ENCODE measurements at places on chromosomes 5 and 9.

- no peak for DNase-seq
Measured at GRCh38 chr5:112957036-112957808, 19.4 kb upstream of the DCP2 start.

DNA sequence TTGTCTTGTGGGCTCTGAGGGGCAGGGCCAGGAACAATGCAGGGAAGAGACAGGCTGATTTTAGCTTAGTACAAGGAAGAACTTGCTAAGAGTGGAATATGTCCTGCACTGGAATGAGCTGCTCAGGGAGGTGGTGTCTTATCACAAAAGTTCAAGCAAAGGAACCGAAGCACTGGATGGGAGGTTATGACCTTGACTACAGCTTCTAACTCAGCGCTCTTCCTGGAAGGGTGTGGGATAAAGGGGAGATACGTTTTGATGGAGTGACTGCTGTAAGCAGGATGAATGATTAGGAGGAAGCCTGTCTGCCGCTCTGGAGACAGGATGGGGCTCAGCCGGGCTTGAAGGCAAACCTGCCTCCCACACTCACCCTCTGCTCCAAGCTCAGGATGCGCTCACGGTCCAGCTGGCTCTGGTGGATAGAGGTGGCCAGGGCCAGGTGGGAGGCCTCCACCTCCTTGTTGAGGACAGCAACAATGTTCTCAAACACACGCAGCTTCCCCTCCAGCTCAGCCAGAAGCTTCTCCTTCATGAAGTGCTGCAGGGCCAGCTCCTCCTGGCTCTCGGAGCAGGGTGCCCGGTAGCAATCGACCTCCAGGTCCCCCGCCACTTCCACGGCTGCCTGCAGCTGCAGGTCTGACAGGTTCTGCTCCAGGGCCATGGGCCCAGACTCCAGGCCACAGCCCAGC lies 13.5 kb downstream of the TRAF1 start:
- no peak for DNase-seq

- DNase-seq: no peak
Measured at GRCh38 chr5:146945617-146946084, 67.1 kb upstream of the PPP2R2B start.

DNA sequence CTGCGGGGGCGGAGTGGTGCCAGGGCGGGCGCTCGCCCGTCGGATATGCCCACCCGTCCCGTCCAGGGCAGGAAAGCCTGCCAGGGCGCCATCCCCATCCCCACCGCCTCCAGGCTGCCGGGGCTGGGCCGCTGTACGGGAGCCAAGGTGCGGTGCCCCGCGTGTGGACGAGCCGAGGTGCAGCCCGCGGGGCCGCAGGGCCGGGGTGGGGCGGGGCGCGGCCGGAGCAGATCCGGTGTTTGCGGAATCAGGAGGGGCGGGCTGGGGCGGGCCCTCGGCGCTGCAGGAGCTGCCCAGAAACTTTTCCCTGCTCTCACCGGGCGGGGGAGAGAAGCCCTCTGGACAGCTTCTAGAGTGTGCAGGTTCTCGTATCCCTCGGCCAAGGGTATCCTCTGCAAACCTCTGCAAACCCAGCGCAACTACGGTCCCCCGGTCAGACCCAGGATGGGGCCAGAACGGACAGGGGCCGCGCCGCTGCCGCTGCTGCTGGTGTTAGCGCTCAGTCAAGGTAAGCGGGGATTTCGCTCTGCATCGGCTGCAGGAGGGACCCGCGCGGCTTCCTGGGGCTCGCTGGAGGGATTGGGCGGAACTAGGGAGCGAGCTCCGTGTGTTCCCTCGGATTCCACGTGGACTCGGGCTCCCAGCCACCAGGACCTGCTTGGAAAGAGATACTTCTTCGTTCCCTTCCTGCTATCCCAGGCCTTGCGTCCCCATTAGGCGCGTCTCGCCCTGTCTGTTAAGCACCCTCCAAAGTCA lies at the start of gene ITGA2:
ITGA2 (plus strand) TSS at position 328 of the 756 bp plus-strand sequence; CDS start at position 445, 117 bp downstream.
- DNase-seq: peak; percentile 39

- DNase-seq: no peak
Measured at GRCh38 chr9:131094015-131094414, 2.3 kb upstream of the AIF1L start.

- DNase-seq: no peak
Measured at GRCh38 chr9:137441289-137441934, at the start of gene ENTPD8. Gene ENTPD8, minus strand, starts transcription at chr9:137441357. Its CDS starts 3,072 bp downstream, at chr9:137438285.

DNA sequence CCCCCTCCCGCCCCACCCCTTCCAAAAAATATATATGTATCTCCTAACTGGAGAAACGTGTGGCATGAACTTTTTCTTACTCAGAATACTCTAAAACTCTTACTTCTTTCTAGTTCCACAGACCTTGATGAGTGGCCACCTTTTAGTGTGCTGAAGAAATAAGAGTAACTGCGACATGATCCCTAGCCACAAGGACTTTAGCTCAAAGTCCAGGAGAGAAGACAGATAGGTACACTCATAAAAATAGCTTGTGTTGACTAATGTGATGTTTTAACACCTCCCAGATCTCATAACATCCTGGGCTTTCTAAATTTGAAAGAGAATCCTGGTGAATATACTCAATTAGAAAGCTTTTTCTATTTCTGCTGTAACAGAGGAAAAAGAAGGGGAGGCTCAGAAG lies 1005.0 kb upstream of the DMAC1 start:
- DNase-seq: no peak

GRCh38 chr5:18465833-18466681 lies 831.8 kb downstream of the TAF11L14 start:
- peak; percentile 22 for DNase-seq

- no peak for DNase-seq
Measured at GRCh38 chr9:120863833-120864232, 13.2 kb downstream of the PHF19 start.

GRCh38 chr9:87898151-87898550 lies 15.5 kb downstream of the SPATA31E1 start:
- no peak for DNase-seq

DNA sequence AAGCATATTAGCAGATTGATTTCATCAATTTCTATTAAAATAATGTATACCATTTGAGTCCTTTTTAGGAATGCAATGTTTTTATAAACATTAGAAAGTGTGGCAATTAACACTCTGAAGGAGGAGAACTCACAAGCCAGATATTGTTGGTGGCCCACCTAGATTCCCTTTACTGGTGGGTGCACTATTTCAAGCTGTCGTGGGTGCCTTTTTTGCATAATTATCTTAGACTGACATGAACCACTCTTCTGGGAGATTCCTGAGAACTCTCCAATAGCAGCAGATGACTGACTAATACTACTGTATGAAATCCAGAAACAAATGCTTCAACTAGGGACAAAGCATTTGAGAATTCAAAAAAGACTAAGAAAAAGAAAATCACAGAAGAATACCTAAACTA lies 526.0 kb downstream of the CDH18 start:
- DNase-seq: no peak

DNA sequence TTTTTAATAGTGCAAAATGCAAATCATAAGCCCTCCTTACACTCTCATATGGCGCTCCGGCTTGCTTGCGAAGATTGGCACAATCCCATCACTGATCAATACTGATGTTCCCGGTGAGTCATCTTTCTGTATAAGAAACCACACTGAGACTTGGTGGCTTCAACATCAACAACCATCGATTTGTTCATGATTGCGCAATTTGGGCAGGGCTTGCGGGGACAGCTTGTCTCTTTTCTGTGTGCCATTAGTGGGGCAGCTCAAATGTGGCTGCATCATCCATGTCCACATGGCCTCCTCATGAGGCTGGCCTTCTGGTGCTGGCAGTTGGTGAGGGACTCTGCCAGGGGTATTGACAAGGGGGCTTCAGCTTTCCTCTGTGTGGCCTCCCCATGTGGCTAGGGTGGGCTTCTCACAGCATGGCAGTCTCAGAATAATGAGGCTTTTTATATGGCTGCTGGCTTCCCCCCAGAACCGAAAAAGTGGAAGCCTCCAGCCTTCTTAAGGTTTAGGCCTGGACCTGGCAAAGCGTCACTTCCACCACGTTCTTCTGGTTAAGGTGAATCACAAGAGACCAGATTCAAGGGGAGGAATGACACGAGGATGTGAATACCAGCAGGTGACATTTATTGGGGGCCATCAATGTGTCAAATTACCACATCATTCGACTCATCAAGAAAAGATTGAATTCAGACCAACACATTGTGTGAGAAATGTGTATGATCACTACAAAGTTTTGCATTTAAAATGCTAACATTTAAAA lies 79.5 kb upstream of the NFIL3 start:
- DNase-seq: no peak

DNA sequence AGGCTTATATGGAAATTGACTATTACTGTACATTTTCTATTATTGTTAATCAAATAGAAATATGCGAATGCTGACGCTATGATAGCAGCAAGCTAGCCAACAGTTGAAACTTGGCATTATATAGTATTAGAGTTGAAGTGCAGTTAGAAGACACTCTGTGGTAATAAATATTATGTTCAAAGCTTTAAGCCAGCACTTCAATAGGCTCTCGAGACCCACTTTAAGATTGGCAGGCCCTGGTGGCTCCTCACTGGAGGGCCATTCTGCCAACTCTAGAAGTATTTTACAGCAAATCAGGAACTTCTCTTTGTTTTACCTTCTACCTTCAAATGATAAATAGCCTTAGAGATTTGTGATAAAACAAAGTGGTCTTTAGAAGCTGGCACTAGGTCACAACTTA lies 2029.0 kb upstream of the WWC1 start:
- no peak for DNase-seq

DNA sequence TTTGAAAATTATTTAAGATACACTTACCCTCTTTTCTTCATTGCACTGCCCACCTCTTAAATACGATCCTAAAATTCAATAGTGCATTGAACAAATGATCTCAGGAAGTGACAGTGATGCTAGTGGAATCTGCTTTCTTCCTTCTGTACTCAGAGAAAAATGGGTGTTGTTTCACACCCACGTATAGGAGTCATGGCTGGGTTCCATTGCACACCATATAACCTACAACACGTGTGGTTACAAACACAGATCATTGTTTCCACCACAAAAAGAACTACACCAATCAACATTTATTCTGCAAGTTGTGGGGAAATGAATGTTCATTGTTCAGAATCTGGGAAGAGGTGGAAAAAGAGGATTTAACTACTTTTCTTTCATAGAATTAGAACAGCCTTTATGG lies 275.9 kb downstream of the MAN2A1 start:
- no peak for DNase-seq

- DNase-seq: no peak
Measured at GRCh38 chr9:123302348-123303214, 34.2 kb upstream of the STRBP start.

DNA sequence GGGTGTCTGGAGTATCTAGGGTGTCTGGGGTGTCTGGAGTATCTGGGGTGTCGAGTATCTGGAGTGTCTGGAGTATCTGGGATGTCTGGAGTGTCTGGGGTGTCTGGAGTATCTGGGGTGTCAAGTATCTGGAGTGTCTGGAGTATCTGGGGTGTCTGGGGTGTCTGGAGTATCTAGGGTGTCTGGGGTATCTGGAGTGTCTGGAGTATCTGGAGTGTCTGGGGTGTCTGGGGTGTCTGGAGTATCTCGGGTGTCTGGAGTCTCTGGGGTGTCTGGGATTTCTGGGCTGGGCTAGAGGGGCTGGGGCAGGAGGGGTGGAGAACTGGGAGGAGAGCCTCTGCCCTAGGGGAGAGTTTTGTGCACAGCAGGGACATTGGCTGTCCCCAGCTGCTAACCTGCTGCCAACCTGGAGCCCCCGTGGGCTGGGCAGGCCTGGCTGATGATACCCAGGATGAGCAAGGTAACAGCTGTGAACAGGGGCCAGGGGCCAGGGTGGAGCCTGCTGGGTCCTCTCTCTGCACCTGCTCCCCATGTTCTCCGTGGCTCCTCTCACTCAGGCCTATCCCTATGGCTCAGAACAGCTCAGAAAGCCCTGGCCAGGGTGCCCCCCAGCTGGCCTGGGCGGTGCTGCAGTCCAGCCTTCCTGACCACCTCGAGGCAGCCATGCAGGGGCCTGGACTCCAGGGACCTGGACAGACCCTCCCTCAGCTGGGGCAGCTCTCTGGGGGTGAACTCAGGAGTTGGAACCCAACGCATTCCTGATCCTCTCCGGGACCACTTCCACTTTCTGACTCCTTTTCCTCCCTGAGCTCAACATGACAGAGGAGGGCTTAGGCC lies 29.9 kb downstream of the LHX3 start:
- DNase-seq: no peak

DNA sequence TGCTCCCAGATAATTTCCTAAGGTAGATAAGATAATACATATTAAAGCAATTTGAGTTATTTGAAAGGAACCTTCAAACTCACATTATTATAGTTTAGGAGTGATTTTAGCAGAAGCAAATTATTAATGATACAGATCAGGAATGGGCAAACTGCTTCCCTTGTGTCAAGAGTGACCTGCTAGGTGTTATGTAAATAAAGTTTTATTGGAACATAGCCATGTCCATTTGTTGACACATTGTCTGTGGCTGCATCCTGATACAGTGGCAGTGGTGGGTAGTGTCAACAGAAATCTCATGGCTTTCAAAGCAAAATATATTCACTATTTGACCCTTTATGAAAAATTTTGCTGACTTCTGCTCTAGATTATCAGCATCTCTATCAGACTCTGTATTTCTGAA lies 11.4 kb upstream of the BASP1 start:
- DNase-seq: no peak

GRCh38 chr5:144024545-144024944 lies 145.9 kb downstream of the YIPF5 start:
- DNase-seq: no peak

DNA sequence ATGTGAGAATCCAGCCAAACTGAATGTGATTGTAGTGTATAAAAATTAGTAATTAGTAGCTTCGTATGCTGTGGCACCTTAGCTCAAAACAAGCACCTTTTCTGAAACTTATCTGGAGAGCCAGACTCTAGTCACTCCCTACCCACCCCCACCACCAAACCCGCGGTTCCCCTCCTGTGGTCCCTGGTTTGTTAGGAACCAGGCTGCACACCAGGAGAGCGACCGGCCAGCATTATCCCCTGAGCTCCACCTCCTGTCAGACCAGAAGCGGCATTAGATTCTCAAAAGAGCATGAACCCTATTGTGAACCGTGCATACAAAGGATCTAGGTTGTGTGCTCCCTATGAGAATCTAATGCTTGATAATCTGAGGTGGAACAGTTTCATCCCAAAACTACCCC lies 498.6 kb downstream of the CHSY3 start:
- no peak for DNase-seq

- DNase-seq: no peak
Measured at GRCh38 chr5:168624850-168625364, 45.7 kb upstream of the PANK3 start.

- DNase-seq: no peak
Measured at GRCh38 chr5:111726986-111727385, 30.0 kb downstream of the NREP start.

Data from H54 (cell line).